H9 (cell line): ENCODE measurements at places on chromosomes 12 and 14. TPM values are rescaled to one million over a fixed set of nuclear protein-coding genes. Genes with fewer than 3 reads are reported as not detected.

DNA sequence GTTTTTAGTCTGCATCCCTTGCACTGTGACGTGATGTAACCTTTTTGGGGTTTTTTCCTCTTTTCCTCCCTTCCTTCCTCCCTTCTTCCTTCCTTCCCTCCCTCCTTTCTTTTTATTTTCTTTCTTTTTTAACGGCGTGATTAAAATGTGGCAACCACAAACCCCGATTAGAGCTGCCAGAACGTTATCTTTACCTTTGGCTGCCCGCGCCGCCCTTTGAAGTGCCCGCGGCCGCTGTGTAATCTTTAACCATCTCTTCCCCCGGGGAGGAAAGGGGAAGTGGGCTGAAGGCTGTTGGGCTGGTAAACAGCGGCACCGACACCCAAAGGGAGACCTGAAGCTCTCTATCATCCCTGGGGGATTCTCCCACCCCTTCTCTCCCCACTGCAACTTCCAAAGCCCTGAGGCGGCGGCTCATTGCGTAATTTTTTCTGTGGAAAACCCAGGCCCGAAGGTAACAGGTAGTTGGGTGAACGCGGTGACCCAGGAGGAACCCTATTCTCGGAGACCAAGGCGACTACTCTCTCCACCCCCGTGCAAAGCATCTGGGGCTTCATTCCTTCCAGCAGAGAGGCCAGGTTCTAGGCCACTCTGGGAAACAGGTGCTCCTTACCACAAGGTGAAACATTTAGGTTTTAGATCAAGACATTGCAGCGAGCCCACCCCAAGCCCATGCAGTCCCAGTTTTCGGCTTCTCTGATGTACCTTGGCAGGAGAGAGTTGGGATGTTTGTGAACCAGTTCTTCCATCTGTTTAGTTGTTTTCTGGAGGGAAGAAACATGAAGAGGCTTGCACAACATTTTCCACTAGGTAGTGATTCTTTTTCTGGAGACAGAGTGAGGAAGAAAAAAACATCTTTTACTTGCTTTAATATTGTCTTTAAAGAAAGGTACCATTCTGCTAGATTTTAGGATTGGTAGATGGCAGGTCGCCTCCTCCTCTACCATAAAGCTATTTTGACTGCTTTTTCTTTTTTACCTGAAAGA is 1.5 kb downstream of the LGR5 start:
- DNase-seq, result peak; percentile 39
- no peak overlapping the region for H3K27ac ChIP-seq
- H3K4me1 ChIP-seq, result no peaks in the 10 kb centered on the region; the same call in 1 of the 2 replicates

DNA sequence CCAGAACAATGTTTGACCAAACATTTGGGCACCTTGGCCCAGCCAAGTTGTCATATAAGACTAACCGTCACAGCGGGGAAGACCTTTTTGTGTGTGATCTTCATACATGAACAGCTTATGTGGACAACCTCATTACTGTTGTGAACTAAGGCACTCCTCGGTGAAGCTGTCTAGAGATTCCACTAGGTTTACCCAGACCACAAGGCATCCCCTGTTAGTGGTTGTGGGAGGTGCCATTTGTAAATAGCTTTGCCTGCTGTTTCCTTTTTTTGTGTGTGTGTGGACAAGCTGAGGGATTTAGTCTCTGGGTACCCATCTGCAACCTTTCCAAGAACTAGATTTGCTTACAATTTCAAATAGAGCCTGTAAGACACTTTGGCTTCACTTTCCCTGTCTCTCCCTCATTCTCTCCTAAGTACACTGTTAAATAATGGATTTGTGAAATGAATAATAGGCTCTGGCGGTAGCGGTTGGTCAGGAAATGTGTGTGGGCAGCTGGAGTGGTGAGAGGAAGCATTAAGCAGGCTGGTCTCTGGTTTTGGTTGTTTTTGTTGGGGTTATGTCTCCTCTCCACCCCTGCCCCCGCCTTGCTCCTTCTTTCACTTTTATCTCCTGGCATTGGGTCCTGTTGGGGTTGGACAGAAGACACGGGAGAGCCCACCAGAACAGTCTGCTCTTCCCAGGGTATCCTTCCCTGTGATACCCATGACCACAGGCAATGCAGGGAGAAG is 727.6 kb downstream of the VRK1 start:
- H3K4me3 ChIP-seq, result no peak overlapping the region
- H3K4me1 ChIP-seq, result no peaks in the 10 kb centered on the region
- no peak overlapping the region for H3K27ac ChIP-seq
- H3K36me3 ChIP-seq, result no peaks in the 10 kb centered on the region; the same call in 2 of the 3 replicates

- peaks cover 4% of the 10 kb centered on the region; the same call in 2 of the 3 replicates for H3K36me3 ChIP-seq
- H3K27me3 ChIP-seq, result no peaks in the 10 kb centered on the region
- H3K4me1 ChIP-seq, result no peaks in the 10 kb centered on the region; the same call in 1 of the 2 replicates
Measured at GRCh38 chr14:74501135-74501614, 7.6 kb downstream of the ISCA2 start.

DNA sequence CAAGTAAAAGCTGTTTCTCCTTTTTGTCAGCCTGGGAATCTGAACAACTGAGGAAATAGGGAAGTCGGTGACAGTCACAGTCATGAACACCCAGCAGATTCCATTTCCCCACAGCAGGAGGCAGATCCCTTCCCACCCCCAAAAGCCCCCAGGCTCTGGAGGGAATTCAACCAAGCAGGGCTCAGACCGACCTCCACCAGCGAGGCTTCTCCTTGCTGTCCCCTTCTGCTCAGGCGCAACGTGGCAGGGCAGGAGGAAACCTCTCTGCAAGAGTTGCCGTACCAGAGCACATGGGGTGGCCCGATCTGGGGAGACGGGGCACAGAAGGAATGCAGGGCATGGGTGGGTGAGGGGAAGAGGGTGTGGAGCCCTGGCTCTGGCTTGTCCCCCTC is 319 bp downstream of the GALNT6 start:
- H3K27ac ChIP-seq, result no peak overlapping the region
- DNase-seq, result no peak
- peak overlapping the region; percentile 95 for H3K4me3 ChIP-seq
- no peaks in the 10 kb centered on the region for H3K27me3 ChIP-seq
- H3K4me1 ChIP-seq, result peaks cover 8% of the 10 kb centered on the region; the same call in 1 of the 2 replicates

DNA sequence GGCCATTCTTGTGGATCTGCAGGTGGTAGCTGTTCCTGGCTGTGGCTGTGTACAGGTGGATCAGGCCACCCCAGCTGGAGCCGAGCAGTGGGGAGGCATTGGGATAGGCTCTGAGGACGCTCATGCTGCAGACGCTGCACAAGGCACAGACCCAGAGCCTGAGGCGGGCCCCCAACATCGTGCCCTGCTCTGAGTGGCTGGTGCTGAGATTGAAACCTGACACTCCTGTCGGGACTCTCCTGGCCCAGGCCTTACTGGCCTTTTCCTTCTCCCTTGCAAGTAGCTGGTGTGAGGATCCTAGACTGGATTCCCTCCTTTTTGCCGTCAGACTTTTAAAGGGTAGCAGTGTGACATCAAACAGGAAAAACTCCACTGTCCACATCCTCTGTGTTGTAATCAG is at the start of gene FGF23:
Gene FGF23 (minus strand): TSS at position 308 of the 400 bp plus-strand sequence. CDS start 130 bp downstream, at position 178.
- peak; percentile 96 for DNase-seq
- H3K36me3 ChIP-seq, result no peaks in the 10 kb centered on the region
- H3K27ac ChIP-seq, result no peak within 1 kb of the TSS
- no peaks in the 10 kb centered on the region for H3K27me3 ChIP-seq

- no peaks in the 10 kb centered on the region for H3K27me3 ChIP-seq
- H3K4me3 ChIP-seq, result no peak overlapping the region
- H3K4me1 ChIP-seq, result no peaks in the 10 kb centered on the region
- no peaks in the 10 kb centered on the region; the same call in 1 of the 3 replicates for H3K36me3 ChIP-seq
- DNase-seq, result no peak
- H3K27ac ChIP-seq, result no peak overlapping the region
Measured at GRCh38 chr12:116392061-116392460, 114.6 kb upstream of the MED13L start.

DNA sequence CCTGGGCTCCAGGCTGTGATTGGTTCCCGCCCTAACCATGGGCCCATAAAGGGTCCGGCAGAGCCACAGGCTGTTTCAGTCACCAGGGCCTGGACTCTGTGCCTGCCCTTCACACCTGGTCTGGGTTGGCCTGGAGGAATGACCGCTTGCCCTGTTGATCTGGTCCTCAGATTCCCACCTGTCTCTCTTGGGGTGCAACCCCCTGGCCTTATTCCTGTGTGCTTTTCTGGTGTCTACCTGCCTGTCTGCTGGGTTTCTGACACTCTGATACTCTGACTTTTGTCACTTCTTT is 2.9 kb upstream of the KRT83 start:
- no peak for DNase-seq
- H3K36me3 ChIP-seq, result no peaks in the 10 kb centered on the region
- H3K27me3 ChIP-seq, result no peaks in the 10 kb centered on the region
- H3K27ac ChIP-seq, result no peak overlapping the region

DNA sequence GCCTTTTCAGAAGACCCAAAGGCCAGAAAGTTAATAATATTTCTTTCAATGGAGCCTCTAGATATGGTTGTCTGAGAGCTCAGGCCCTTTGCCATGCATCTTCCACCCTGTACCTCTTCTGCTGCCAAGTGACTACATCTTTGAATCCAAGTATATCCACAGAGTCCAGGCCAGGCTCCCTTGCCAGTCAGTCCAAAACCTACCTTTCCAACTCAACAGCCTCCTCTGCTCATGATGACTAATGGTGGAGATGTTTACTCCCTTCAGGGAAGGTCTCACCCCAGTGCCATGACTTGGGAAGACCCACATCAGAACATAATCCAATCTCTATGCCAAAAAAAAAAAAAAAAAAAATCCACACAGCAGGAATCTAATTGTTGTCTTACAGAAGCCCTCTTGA is 20.4 kb downstream of the TTC9 start:
- no peak overlapping the region for H3K4me3 ChIP-seq
- H3K27ac ChIP-seq, result no peak overlapping the region
- DNase-seq, result no peak
- peaks cover 28% of the 10 kb centered on the region for H3K4me1 ChIP-seq
- H3K36me3 ChIP-seq, result peaks cover 32% of the 10 kb centered on the region

ADAM21 gene
- total RNA-seq, result 0.09 TPM in 1 of 2 replicates, not detected in the other

SP7 gene
- total RNA-seq, result not detected in 2 replicates

GZMH gene
- not detected in 2 replicates for total RNA-seq
